ENCODE measurements at places on chromosomes 2 and 18.

GRCh38 chr2:99032786-99033185 is 96.8 kb upstream of the CRACDL start:
- no peak for DNase-seq

- DNase-seq: no peak
Observed at GRCh38 chr18:59660786-59661743, 36.2 kb downstream of the CCBE1 start.

DNA sequence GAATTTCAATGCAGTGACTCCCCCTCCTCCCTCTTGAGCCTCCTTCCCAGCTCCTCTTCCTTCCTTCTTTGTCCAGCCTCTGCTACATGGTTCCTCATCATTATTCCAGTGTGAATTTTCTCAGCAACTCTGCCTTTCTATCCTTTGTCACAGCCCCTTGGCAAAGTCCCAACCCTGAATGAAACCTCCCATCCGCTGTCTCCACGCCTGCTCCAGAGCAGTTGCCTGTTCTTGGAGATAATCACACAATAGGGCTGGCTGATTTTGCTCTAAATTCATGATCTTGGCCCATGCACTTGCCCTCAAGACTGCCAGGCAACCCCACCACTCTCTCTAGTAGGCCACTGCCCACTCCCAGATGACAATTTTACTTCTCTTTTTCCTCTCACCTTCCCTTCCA is 61.4 kb downstream of the BCL2L11 start:
- DNase-seq: no peak

DNA sequence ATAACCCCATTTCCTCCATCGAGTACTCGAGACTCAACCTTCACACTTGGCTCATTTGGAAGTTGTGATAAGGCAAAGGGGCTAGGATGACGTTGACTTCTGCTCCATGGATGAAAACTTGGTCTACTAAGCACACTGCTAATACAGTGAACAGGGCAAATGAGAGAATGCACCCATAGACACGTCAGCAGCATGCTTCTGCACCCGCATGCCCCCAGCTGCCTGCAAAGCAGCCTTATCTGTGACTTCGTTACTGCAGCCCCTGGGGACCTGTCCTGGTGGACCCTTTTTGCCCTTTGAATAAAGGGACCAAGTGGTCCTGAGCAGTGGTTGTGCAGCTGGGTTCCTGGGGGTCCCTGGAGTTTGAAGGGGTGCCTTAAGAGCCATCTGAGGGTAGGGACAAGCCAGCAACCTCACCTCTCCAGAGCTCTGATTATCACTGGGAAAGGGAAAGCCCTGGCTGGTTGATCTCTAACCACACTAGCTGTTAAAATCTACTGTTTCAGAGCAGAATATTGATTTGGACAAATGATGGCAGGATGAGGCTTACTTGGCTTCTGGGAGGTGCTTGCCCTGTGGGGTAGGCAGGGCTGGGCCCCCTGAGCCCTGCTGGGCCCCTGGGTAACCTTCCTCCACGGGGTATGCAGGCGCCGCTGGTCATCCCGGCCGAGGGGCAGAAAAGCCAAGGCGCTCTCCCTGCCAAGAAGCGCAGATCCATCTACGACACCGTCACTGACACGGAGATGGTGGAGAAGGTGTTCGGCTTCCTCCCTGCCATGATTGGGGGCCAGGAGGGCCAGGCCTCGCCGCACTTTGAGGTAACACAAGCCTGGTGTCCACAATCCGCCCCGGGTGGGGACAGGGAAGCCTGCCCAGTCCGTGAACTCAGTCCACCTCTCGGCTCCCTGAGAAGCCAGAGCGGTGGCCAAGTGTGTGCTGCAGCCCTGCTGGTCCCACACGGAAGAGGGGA is 37.6 kb upstream of the GPR17 start:
- no peak for DNase-seq

DNA sequence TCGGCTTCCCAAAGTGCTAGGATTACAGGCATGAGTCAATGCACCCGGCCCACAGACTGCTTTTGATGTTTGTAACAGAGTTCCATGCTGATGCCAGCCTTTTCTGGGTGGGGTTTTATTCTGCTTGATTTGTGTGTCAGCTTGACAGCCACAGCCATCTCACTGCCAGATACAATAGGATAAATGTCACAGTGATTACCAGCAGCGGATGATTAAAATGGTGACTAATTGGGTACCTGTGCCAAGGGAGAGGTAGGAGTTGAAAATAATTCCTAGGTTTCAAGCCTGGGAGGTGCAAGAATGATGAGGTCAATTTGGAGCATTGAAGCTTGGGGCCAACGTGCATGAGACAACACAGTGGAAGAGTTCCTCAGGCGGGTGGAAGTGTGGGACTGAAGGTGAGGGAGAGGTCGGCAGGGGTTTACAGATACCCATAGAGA is 39.4 kb downstream of the SH2D6 start:
- DNase-seq: no peak

DNA sequence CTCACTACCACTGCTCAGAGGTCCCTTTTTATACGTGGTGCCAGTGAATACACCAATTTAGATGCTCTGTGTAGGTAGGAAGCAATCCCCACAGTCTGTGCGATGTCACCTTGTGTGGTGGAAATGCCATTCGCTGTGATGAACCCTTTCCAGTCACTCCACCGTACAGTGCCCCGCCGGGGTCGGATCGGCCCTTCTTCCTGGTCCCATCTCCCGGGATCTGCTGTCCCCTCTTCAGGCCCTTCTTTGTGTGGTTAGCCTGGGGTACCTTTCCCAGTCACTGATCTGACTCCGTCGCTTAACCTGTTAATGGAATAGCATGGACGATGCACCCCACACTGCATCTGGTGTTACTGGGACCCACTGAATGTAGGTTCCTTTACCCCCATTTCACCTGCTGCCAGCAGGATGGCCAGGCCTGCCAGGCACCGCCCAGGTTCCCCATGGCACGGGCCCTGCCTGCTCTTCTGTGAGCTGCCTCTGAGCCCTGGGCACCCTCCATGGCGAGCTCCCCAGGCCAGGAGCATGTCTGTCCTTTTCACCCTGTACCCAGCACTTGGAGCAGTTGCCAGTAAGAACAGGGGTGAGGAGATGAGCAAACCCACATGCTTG is 18.0 kb downstream of the TWIST2 start:
- no peak for DNase-seq

DNA sequence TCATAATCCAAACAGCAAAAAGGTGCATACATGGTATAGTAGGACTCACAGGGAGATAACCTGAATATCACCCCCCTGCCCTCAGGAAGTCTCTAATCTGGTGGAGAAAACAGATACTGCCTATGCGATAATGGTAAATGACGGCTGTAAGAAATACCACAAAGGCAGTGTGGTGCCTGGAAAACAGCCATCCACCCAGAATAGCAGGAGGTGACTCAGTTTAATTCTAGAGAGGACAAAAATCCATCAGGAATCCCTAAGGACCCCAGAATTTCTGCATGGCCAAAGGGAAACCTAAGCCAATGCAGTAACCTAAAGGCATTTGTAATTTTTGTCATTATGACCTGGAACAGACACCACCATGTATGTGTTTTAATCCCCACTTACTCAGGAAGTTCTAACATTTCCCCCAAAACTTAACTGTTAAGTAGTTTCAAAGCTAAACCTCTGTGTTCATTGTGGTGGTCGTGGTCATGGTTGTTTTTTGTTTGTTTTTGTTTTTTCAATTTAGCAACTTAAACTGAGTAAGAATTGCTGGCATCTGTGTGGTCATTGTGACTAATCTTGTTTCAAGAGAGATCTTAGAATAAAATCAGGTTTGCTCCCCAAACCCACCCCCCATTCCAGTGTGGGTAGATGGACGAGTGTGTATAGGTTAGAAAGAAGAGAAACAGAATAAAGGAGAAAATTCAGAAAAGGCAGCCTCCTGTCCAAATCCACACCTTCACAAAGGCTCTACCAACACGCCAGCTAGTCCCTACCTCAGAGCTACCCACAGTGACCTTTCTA is 121.5 kb upstream of the CDCA7 start:
- no peak for DNase-seq

- DNase-seq: no peak
Observed at GRCh38 chr2:241443486-241444223, 64.7 kb downstream of the STK25 start.

GRCh38 chr2:104889291-104889959 is 35.5 kb downstream of the POU3F3 start:
- no peak for DNase-seq

GRCh38 chr18:47397671-47398319 is 146.3 kb upstream of the SKOR2 start:
- DNase-seq: no peak

GRCh38 chr18:75211626-75211952 is 992 bp downstream of the TSHZ1 start:
- no peak for DNase-seq

DNA sequence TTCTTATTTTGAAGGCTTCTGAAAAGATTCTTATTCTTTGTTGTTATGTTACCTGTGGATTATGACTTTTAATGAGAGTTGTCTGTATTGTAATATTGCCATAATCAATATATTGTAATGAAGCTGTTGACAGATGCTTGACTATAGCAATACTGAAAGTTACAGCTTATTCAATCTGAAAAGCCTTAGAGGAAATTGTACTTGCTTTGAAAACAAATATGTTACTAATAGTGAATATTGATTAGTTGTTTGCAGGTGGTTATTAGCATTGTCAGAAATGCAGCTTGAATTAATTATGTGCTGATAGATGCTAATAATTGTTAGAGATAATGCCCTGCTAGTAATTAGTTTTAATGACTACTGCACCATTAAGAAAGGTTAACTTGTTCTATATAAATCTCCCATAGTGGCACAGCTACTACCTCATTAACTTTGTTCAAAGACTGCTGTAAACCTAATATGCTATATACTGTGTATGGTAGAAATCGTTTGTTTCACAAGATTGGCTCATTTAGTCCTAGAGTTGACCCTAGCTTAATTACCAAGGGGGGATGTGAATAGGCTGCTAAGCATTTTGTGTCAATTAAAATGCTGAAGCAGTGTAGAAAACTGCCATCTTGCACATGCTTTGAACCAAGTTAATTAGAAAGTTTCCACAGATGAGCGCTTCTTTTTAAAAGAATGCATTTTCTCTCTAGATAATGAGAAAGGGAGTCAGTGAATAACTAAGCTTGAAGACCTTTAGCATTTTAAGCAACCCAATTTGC is 30.5 kb downstream of the SLC39A10 start:
- no peak for DNase-seq

- no peak for DNase-seq
Observed at GRCh38 chr18:7637269-7637668, 70.2 kb downstream of the PTPRM start.

DNA sequence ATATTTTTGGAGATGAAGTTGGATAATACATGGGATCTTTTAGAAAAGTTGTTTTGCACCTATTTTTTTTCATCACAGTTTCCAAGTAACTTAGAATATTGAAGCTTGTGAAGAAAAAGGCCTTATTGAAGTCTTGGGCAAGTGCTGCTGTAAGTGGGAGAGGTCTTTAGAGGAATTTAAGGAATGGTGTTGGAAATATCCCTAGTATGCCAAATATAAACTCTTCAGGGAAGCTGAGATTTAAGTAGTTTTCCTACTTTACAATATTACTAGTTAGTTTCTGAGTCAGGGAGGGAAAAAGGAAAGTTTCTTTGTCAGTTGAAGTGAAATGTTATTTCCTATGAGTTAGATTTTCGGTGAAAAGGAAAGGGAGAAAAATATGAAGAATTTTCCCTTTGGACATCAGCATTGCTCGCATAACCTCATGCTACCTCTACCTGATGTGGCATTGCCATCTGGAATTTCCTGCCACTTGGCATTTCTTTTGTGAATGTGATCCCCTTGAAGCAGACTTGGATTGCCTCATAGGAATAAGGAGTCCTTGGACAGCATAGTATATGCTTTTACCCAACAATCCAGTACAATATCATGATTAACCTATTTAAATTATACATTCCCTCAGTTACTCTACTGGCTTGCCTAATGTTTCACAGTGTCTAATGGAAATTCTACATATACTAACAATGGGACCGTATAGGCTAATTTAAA is 12.1 kb downstream of the PLEKHH2 start:
- no peak for DNase-seq

DNA sequence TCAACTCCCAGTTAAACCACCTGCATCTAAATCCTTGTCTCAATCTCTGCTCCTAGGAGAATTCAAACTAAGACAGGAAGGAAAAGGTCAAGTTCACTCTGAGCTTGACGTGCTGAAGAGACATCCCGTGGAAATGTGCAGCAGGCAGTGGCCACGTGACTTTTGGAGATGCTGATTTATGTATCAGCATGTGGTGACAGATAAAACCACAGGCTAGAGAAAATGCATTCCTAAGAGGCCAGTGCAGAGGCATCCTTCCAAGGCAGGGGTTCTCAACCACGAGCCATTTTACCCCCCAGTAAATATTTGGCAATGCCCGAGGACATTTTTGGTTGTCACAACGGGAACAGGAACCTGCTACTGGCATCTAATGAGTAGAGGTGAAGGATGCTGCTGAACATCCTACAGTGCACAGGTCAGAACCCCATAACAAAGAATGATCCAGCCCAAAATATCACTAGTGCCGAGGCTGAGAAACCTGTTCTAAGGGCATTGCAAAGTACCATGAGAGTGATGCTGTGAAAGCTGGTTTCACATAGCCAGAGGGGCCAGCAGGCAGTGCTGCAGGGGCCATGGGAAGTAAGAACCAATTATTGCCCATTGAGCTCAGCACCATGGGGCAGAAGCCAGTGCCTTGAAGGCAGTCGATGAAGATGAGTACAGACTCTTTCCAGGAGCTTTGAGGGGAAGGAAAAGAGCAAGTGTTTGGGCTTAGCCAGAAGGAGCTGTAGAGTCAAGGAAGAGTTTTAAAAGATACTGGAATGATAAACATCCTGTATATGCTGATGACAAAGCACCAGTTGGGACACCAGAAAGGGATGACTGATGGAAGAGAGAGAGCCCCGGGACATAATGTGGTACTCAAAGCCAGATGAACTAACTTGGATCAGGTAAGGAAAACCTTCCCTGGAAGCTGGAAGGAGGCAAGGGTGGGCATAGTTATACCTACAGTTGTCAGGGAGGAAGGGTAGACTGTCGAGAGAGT is 174.6 kb downstream of the HAUS1 start:
- no peak for DNase-seq

DNA sequence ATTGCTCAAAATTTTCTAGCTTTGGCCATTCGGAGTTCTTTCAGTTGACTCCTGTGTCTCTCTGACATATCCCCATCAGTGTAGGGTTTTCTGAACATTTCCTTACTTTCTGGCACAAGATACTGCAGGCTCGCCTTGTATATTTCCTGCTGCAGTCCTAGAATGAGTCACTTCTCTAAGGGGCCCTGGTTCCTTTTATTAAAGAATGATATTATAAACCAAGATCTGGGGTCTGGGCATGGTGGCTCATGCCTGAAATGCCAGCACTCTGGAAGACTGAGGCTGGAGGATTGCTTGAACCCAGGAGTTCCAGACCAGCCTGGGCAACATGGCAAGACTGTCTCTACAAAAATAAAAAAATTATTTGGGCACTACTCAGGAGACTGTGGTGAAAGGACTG is 3.0 kb upstream of the RPL37A start:
- no peak for DNase-seq

- no peak for DNase-seq
Observed at GRCh38 chr2:134295441-134295840, 41.6 kb downstream of the MGAT5 start.

GRCh38 chr2:189548666-189549448 is 31.7 kb downstream of the SLC40A1 start:
- DNase-seq: no peak
